ENCODE measurements at places on chromosomes 5 and 9.

DNA sequence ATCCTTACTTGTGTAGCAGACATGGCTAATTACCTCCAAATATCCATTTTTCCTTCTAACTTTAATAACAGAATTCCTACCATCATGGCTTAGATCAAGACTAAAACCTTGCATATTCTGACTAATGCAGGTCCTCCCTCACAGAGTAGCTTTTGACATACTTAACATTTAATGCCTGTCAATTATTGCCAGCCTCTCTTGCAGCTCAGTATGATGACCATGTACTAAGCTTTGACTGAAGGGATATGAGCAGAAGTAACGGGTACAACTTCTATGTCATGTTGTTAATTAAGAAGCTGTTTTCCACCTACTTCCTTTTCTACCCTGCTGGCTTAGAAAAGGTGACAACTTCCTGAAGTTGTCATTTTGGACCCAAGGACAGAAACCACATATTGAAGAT, 533.4 kb downstream of the PSAT1 start:
- DNase-seq = no peak

DNA sequence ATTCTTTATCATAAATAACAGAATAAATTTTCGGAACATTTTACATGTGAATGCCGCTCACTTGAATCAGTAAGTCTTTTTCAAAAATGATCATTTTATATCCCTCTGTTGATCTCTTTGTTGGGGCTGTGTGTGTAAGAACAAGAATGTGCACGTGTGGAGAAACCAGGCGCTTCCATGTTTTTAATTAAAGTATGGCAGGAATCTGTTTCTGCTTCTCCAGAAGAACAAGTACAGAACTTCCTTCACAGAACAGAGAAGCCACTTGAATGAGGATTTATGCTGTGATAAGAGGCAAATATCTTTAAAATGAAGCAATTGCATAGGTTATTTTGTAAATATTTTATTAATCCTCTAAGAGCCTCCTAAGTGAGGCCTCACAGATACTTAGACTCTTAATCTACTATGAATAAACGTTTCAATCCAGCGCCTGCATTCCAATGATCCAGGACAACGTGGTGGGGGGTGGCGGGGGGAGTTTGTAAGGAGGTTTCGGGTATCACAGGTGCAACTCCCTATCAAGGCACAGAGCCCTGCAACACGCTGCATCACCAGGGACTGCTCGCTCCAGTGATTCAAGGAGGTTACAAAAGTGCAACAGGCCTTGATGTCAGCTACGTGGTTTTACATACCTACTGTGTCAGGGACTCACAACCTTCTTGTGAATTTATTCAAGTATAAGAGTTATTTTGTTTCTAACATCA, 409.2 kb downstream of the BNC2 start:
- no peak for DNase-seq

- no peak for DNase-seq
Measured at GRCh38 chr5:45454114-45454513, 242.1 kb downstream of the HCN1 start.

DNA sequence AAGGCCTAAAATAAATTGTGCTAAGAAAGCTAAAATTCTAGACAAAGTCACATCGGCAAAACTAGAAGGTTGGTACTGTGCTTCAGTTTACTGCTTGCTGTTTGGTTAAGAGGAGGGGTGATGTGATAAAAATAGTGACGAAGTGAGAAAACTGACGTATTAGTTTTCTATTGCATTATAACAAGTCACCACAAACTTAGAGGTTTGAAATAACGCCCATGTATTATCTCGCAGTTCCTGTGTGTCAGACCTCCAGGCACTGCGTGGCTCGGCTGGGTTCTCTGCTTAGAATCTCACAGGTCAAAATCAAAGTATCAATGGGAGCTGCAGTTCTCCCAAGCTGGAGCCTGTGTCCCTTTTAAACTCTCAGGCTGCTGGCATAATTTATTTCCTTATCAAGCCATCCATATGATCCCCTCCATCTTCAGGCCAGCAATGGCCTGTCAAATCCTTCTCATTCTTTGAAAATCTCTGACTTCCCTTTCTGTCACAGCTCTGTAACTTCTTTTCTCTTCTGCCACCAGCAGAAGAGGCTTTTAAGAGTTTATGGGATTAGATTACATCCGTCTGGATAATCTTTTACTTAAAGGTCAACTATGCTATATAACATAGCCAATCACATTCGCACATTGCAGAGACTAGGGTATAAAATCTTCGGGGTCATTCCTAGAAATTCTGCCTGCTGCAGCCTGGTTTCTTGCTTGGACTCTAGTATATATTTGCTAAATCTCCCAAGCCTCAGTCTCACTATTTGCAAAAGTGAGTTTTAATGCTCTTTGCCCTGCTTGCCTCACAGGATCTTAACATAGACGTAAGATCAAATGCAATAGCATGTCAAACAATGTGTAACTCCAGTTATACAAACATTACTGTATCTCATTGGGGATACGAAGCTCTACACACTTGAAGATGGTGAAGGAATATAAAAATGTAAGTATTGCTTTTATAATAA, 104.0 kb upstream of the CDKN2B start:
- DNase-seq = no peak

GRCh38 chr9:127509261-127509954, 58.1 kb downstream of the LRSAM1 start:
- no peak for DNase-seq

DNA sequence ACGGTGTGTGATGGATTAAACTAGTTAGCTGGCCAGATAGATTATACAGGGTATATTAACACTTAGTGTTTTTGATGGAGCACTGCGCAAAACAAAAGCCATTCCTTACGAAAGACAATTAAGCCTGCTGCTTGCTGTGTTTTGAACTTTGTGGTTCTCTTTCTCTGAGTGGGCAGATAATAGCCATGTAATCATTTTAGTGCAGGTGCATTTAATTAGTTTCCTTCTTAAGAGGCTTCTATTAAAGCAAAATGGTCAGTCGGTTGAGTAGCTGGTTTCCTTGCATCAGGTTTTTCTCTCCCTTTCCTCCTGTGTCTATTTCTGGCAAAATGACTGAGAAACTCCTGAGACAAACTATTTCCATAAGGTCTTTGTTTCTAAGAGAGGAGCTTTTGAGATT, 512.5 kb downstream of the DMAC1 start:
- DNase-seq = no peak

DNA sequence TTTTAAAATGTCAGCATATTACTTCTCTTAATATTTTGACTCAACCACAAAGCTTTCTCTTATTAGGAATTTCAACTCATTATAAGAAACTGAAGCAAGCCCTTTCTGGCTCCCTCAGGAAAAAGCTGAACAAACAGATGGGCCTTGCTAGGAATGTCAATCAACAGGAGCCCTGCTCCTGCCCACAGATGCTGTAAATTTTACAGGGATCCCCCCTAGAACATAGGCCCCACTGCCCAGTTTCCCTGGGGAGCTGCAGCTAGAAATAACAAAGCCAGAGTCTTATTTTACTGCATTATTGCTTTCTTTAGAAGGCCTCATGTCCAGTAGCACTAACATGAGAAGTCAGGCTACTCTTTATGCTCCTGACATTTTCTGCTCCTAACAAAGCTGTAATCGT, 103.8 kb downstream of the PCSK1 start:
- no peak for DNase-seq

DNA sequence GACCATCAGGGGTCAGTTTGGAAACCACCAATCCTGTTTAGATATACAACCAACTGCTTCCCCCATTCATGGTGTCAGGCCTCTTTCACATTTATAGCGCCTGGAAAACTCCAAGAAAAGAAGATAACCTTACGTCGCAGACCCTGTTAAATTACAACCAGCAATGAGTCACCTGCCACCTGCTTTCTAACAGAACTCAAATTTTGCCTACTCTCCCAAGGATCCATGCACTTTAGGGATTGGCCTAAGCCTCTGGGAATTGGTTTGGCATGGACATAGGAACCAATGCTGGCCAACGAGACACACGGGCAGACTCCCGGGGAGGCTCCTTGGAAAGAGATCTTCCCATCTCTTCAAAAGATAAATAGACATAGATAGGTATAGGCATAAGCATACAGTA, 87.0 kb downstream of the FEM1C start:
- DNase-seq = no peak

GRCh38 chr9:110742741-110743371, 74.3 kb downstream of the MUSK start:
- no peak for DNase-seq

DNA sequence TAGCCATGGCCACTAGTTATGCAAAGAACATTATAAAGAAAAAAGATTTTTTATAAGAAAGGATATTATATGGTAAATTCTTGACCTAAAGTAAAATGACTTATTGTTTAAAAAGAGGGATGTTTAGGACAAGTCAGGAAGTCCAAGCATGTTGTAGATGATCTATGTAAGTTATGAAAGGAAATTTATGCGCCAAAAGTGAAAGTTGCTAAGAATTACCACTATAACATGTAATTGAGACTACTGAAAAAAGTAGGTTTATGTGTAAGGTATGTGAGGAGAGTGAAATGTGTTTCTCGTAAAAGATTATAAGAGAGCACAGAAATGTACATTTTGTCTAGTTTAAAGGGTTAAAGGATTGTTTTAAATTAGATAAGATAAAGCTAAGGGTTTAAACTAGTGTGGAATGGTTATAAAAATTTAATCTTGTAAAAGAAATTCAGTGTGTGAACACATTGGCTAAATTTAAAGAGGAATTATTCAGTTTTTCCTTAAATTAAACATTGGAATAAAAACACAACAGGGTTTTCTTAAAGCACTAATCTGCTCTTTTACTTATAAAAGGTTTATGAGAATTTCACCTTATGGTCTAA, 1100.4 kb upstream of the EDIL3 start:
- no peak for DNase-seq

DNA sequence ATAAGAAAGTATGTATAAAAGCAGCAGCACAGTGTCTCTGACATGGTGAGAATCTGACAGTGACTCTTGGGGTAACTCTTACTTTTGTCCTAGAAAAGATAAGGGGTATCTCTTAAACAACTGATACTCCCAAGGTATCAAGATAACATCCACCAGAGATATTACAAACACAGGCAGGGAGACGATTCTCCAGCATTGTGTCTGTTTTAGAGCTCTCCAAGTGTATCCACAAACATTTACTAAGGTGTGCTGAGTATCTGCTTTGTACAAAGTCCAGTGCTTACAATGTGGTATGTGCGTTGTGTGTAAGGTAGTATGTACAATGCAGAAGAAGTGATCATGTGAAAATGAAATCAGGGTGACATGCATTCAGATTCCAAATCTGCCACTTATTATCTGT, 4.4 kb upstream of the TMEM245 start:
- no peak for DNase-seq

DNA sequence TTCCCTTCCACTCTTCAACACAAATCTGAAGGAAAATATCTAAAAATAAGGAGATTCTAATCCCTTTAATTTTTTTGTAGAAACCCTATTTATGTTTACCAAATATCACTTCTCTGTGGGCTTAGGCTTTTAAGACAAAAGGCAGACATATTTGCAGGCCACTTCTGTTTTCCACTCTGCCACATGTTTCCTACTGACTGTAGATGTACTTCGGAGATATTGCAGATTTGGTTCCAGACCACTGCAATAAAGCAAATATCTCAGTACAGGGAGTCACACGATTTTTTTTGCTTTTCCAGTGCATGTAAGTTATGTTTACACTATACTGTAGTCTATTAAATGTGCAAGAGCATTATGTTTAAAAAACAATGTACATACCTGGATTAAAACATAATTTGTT, 219.0 kb downstream of the SREK1 start:
- no peak for DNase-seq

DNA sequence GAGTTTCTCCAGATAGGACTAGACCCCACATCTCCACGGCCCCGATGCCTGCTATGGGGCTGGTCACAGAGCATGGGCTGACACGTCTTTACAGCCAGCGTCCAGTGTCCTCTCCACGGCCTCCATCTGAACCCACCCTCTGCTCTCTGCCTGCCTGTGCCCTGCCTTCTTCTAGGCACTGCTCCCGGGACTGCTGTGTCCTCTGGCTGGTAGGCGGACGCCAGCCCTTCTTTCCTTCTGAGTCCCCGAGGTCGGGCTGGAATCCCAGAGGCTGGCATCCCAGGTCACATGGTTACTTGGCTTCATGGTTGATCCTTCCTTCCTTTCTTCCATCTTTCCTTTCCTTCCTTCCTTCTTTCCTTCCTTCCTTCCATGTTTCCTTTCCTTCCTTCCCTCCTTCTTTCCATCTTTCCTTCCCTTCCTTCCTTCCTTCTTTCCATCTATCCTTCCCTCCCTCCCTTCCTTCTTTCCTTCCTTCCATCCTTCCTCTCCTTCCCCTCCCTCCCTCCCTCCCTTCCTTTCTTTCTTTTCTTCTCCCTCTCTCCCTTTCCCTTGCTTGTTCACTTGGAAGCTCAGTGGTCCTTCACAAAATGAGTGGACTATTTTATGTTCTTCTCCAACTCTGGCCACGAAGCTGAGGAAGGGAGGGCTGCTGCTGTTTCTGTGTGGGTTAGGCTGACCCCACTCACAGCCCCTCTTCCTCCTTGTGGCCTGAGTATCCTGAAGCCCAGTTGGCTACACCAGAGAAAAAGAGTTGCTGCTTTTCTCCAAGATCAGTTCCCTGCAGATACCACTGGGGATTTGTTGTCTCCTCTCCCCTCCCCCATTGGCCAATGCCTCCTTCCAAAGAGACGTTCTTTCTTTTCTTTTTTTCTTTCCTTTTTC, 66.8 kb upstream of the NEURL1B start:
- DNase-seq = no peak

DNA sequence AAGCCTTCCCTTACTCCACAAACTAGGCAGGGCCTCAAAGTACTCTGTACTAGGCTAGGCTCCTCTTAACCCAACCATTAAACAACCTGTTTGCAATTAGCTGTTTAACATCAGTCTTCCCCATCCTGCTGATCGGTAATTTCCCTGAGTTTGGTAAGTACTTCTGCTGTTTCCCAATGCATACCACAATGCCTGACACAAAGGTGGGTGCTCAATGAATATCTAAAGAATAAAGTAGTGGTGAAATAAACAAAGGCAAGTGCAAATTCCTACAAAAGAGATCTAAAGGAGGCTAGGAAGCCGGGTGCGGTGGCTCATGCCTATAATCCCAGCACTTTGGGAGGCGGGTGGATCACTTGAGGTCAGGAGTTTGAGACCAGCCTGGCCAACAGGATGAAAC, 25.0 kb downstream of the FBXW2 start:
- DNase-seq = no peak

- DNase-seq = no peak
Measured at GRCh38 chr5:63124266-63124665, 545.6 kb downstream of the LRRC70 start.

- DNase-seq = no peak
Measured at GRCh38 chr5:62460578-62460983, 48.0 kb downstream of the IPO11 start.
